Stimulated activated CD8-positive, alpha-beta memory T cell treated with anti-CD3 and anti-CD28 coated beads, Interleukin-4, amount 100 ng/mL, for 1 hour (primary cell): ENCODE measurements at places on chromosomes 11 and 22.

DNA sequence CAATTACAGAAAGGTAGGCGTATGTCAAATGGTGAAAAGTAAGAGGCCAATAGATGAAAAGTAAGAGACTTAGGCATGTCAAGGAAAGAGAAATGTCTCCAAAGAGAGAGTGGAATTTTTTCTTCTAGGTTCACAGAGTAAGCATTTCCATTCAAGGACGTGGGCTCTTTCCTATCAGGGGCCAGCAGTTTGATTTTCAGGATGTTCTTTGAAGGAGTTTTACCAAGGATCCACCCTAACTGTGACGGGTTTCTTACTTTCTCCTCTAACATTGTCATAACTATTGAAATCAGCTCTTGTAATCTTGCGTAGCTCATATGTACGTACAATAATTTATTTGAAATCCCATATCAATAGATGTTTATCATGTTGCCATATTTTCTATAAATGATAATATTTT, 2112.2 kb upstream of the RAG2 start:
- DNase-seq: no peak

GRCh38 chr11:94201004-94201465, 72.4 kb downstream of the PANX1 start:
- DNase-seq: no peak

- DNase-seq: no peak
Measured at GRCh38 chr11:65310215-65310614, 4.5 kb upstream of the CDC42EP2 start.

- no peak for DNase-seq
Measured at GRCh38 chr22:45482169-45482568, 20.5 kb upstream of the FBLN1 start.

GRCh38 chr11:62266558-62266957, 3.4 kb upstream of the SCGB2A2 start:
- DNase-seq: no peak

- no peak for DNase-seq
Measured at GRCh38 chr11:2549080-2549479, 104.3 kb downstream of the KCNQ1 start.

GRCh38 chr11:57936050-57936418, 87.6 kb upstream of the OR9Q1 start:
- DNase-seq: no peak
